H1 (cell line): ENCODE measurements at places on chromosomes 7 and 10. TPM values are rescaled to one million over a fixed set of nuclear protein-coding genes. Genes with fewer than 3 reads are reported as not detected.

GRCh38 chr7:138478499-138478908 is 18.4 kb downstream of the TRIM24 start:
- no peak for DNase-seq

The TCAF2 gene
- 0.20 and 0.31 TPM in 2 replicates for total RNA-seq

DNA sequence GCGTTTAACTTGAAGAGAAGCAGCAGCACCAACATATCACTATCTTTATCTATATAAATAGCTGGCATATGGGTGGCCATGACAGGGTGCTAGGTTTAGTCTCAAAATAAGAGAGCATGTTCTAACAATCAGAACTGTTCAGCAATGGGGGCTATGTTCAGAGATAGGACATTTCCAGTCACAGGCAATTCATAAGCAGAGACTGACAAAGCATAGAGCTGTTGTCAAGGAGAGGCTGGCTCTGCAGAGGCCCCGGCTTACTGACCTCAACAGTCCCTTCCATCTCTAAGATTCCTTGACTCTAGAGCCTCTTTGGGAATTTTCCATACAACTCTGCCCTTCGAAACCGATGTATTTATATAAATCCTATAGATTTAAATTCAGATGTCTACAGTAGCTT is 17.2 kb downstream of the ANK3 start:
- DNase-seq = no peak

DNA sequence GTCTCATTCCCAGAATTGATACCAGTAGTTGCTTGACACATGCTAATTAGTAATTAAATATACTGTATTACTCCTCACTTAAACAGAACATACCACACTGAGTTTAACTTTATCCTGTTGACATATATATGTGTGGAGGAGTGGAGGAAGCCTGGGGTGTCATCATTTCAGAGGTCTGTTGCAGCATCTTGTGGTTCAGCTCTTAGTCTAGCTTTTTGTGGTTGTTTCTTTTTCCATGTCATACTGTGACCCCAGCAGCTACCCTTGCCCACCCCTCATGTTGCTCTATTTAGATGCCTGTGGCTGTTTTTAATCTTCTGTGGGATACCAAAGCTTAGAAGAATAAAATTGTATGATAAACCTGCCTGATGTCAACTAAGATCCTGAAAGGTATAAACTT is 875.4 kb downstream of the LRMDA start:
- no peak for DNase-seq

GRCh38 chr7:80584778-80585177 is 53.7 kb upstream of the CD36 start:
- DNase-seq = no peak

DNA sequence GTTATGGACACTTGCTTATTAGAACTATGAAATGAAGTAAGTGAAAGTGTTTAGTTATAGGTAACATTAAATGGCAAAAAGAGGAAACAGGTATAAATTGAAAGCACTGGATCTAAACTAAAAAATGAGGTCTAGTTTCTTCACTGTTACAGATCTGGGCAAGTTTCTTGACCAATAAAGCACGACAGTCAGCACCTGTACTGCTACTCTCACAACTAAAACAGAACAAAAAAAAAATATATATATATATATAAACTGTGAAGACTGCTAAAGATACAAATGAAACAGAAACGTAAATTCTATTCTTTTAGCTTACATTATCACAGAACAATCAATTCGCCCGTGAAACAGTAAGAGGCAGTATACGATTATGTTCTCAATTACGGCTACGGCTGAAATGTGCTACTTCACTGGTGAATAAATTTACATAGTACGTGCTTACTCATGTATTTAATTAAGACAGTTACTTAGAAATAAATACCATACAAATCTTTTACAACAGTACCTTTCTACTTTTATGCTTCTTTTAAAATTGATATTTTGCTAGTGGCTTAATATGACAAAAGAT is 4.2 kb downstream of the AHR start:
- DNase-seq = no peak

GRCh38 chr7:95999481-95999880 is 227.1 kb downstream of the DYNC1I1 start:
- no peak for DNase-seq

DNA sequence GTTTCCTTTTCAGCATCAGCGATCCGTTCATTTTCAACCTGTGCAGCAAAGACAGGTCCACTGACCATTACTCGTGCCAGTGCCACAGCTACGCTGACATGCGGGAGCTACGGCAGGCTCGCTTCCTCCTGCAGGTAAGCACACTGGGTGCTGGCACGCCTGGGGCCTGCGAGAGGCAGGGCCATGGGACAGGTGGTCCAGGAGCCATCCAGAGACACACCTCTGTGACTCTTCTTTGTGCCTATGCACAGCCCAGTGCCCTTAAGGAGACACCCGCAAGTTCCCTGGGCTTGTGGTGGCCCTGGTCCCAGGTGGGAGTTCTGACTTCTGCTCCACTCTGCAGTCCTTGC is 42.2 kb downstream of the LRRC18 start:
- DNase-seq = no peak

DNA sequence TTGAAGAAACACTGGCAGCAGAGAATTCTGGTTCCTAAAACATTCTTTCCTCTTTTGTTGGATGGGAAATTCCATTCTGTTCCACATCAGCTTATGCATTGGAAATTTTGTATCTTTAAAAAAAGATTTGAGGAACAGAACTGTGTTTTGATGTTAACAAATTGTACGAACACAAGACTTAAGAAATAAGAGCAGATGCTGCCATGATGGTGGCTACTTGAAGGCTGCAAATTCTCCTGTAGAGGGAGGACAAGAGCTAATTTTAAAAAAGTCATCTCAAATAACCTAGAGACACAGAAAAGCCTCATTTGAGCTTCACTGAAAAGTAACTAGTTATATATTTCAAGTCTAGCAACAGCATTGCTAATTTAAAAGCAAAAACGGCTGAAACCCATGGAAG is 29.8 kb downstream of the NDUFB2 start:
- no peak for DNase-seq

- DNase-seq = no peak
Observed at GRCh38 chr7:25381818-25382589, 153.7 kb upstream of the NPVF start.

DNA sequence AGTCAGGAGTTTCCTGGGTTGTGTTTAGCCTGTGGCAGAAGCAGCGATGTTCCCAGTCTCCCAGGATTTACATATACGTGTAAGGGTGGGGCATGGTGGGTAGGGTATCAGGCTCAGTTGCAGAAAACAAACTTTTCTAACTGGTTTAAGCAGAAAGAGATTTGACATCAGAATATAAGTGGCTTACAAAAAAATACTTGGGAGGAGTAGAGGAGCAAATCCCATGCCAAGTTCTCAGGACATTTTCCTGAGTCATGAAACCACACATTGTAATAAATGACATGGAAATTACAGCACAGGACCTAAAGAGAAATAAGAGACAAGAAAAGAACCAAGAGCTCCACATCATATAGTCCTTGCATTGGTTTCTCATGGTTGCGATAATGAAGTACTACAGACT is 26.2 kb upstream of the FRMD4A start:
- no peak for DNase-seq

- no peak for DNase-seq
Observed at GRCh38 chr10:69896606-69897231, 95.0 kb downstream of the COL13A1 start.

The GCK gene
- 4.1 and 4.9 TPM in 2 replicates for total RNA-seq

- DNase-seq = no peak
Observed at GRCh38 chr10:99431190-99431760, 851 bp upstream of the GOT1 start.

DNA sequence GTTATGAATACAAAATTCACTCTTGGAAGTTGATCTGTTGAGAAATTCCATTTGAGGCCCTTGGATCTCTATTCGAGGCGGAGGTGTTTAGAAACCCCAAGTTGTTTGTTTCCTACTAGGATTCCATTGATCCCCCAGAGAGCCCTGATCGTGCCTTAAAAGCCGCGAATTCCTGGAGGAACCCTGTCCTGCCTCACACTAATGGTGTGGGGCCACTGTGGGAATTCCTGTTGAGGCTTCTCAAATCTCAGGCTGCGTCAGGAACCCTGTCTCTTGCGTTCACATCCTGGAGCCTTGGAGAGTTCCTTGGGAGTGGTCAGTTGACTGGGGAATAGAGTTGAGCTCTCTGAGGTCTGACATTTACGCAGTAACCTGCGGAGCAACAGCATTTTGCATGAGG is 1.2 kb downstream of the CFAP69 start:
- DNase-seq = peak; percentile 54

- DNase-seq = no peak
Observed at GRCh38 chr7:21472029-21472428, 44.1 kb downstream of the SP4 start.

The C10orf105 gene
- total RNA-seq = 0.48 and 0.73 TPM in 2 replicates

GRCh38 chr7:97179454-97180104 is 62.1 kb downstream of the SDHAF3 start:
- DNase-seq = no peak

DNA sequence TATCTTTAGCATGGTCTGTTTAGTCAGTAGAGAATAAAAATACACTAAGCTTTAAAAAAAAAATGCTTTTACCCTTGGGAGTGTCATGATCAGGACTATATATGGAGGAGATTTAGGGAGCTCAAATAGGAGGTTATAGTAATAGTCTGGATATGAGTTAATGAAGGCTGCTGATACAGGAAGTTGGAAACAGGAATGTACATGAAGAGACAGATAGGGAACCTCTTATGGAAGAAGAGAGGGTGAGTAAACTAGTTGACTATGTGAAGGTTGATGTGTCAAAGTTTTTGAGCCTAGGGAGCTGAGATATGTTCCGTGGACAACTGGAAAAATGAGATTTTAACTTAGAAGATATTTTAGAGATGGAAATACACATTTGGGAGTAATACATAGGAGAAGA is 472.0 kb upstream of the FZD8 start:
- DNase-seq = no peak

- DNase-seq = no peak
Observed at GRCh38 chr7:43700059-43700501, 29.2 kb downstream of the COA1 start.

DNA sequence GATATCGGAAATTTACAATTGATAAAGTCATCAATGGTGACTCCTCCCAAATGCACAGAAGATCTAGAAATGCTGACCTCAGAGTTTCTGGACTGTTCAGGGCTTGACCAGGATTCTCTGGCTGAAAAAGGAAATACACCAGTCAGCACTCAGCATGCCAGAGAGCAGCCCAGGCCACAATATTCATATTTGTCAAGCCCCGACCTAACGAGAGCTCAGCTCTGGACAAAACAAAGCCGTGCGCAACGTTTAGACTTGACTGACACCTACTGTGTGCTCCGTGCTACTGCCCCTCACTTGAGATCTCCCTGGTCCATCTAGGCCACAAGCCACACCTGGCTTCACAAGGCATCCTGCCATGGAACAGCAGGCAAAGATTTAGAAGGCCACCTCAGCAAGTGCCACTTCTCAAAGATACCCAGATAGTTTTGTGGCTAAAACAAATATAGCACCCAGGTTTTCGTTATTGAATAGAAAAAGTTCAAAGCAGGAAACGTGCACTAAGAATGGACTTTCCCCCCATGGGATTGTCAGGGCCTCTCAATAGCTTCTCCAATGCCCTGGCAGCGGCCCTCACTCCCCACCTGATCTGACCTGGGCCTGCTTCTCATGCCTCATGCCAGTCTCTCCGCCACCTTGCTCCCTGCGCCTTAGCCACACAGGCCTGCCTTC is 218.3 kb downstream of the FAM107B start:
- DNase-seq = no peak

GRCh38 chr7:146176860-146177259 is 60.3 kb downstream of the CNTNAP2 start:
- DNase-seq = no peak

- DNase-seq = no peak
Observed at GRCh38 chr10:94123258-94123995, 129.7 kb downstream of the PLCE1 start.

- no peak for DNase-seq
Observed at GRCh38 chr10:98920360-98920759, 315.3 kb downstream of the HPSE2 start.

The AOAH gene
- 0.55 TPM in 1 of 2 replicates, not detected in the other for total RNA-seq

The MUC12 gene
- 7.0 and 7.7 TPM in 2 replicates for total RNA-seq

- no peak for DNase-seq
Observed at GRCh38 chr7:134073276-134073675, 53.9 kb upstream of the LRGUK start.

GRCh38 chr7:29192323-29192722 is 2.3 kb upstream of the CHN2 start:
- no peak for DNase-seq

The SFMBT2 gene
- 8.6 and 11.0 TPM in 2 replicates for total RNA-seq

The ZNF277 gene
- 18.0 and 21.7 TPM in 2 replicates for total RNA-seq

The EPHA1 gene
- 133 and 139 TPM in 2 replicates for total RNA-seq

- no peak for DNase-seq
Observed at GRCh38 chr7:92783260-92784201, 52.8 kb downstream of the CDK6 start.

DNA sequence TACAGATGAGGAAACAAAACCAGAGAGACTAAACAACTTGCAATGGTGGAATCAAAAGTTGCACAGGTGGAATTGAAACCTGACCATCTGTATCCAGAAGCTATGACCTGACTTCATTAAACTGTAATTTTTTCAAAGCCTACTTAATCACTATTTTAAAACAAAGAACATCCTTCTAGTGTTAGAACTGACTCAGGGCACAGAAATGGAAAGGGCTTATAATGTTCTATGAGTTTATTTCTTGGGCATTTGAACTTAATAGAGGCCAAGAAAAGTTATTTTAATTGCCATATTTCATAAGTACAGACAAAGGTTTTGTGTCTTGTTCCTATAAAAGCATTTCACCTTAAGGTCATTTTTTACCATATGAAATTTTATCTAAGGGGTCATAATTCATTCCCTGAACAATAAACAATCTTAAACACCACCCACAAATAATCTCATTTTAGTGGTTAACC is 8.8 kb downstream of the ITGB1 start:
- no peak for DNase-seq

DNA sequence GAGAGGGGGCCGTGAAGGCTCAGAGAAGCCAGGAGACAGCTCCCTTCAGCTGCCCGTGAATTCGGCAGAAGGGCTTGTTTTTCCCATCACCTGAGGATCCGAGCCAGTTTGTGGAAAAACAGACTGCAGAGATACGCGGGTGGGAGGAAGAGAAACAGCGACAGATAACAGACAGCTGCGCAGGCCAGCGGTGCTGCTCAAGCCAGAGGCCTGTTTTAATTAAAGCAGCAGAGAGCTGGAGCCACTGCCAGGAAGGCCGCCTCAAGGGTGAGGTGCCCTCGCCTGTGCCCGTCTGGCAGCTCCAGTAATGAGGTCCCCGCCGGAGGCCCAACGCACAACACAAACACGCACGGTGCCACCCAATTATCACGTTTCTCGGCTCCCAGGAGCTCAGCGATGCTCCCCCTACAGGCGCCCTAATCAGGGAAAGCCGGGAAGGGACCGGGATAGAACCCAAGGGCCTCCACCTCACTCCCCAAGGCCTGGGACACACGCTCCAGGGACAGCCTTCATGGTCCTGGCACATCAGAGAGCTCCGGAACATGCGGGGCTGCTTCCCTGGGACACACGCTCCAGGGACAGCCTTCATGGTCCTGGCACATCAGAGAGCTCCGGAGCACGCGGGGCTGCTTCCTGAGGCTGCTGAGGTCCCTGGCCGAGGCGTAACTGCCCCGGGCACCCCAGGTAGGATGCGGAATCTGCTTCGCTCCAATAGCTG is 60.6 kb upstream of the DNAAF5 start:
- peak; percentile 73 for DNase-seq

GRCh38 chr10:93593749-93594148 is 7.3 kb downstream of the RBP4 start:
- DNase-seq = no peak
